ENCODE measurements at places on chromosomes 13 and 19.

GRCh38 chr19:51809787-51810186 is 14.8 kb downstream of the FPR3 start:
- no peak for DNase-seq

DNA sequence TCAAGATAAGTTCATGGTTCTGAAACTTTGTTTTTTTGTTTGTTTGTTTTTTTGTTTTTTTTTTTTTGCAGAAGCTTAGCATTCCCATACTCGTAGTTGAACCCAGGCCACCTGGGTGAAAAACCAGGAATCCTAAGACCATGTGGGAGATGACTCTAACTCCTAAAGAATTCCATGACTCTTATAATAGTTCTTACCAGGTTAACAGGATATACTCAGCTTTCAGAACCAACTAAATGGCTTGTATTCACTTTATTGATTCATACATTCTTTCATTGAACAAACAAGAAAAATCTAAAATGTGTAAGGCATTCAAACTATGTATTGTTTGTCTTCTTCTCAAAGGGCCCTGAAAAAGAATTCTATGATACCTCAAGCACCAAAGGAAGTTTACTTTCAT is 40.5 kb upstream of the KLF5 start:
- DNase-seq = peak; percentile 15

DNA sequence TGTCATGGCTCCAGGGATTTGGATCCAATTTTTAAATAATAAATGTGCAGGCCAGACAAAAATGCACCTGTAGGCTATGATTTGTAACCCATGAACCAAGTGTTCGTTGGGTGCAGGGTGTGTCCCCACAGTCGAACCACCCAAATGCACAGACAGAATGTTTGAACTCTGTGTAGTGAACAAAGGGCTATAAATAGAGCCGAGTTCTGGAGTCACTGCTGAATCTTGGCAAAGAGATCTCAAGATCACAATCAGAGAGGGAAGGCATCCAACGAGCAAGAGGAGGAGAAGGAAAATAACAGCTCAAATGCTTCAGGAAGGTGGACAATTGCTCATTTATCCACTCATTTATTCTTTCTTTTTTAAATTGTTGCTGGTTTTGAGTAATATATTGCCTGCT is 547.9 kb downstream of the FGF9 start:
- DNase-seq = no peak

DNA sequence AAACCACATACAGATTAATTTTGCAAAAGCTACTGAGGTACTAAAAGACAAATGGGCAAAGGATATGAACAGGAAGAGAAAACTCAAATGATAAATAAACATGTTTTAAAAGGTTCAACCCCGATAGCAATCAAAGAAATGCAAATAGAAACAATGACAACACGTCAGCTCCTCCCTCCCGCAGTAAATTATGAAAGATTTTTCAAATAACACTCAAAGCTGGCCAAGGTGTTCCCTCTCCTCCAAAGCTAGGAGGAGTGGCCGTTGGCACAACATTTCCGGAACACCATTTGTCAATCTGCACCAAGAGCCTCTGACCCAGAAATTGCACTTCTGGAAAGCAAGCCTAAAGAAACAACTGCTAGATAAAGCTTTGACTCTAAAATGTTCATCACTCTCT is 28.3 kb downstream of the INSR start:
- DNase-seq = no peak

DNA sequence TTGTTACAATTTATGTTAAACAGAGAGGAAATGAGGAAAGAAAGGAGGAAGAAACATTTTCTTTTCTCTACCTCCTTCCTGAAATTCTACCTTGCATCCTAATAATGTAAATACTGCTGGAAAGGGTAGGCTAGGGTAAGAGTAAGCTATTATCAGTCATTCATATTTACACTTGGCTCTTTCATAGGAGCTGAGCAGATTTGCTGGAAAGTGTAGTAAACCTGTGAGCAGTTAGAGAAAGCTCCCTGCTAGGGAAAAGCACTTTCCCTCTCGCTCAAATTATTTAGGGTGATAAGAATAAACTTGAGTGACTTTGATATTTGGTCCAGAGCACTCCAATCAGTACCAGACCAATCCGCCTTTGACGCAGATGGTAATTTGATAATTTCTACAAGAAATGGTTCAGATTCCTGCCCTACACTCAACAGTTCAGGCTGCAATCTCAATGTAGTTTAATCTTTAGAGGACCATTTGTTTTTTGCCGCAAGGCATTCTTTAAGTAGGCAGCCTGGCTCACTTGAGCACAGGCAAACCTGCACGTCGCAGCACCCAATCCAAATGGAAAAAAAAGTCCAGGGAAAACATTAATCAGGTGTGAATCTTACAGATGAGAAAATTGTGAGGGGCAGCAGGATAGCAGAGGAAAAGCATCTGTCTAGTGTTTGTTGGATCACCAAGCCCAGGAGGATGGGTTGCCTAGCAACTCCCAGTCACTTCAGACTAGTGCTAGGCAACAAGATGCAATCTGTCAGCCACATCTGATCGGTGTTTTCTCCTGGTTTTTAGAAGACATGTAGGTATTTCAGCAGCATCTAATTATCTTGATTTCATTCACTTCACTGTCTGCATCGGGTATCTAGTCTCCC is 68.6 kb upstream of the KL start:
- no peak for DNase-seq

GRCh38 chr19:2227415-2228156 is 8.5 kb downstream of the PLEKHJ1 start:
- DNase-seq = no peak

- no peak for DNase-seq
These were observed 332.0 kb downstream of the GPC6 start for GRCh38 chr13:93558637-93559036.

DNA sequence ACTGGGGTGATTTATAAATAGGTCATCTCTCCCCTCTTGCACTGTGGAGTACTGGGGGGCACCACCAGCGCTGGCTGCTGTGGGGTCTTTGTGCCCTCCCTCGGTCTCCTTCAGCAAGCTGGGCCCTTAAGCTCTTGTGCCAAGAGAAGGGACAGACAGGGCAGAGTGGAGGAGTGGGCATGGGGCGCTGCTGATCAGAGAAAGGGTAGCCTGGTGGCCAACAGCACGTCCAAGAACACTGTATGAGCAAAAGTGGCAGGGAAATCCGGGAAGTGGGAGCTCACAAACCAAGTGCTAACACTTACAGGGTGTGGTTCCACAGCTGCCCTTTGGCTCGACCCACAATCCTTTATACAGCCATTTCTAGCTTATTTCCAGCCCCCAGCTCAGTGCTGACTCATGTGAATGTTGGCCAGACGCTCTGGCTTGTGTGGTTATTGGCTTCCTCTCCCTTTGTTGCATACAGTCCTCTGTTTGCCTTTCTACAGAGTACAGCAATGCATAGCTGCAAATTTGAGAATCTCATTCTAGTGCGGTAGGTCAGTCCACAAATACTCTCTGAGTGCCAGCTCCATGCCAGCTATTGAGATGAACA is 298.8 kb downstream of the SHISA2 start:
- DNase-seq = peak; percentile 71

- peak; percentile 77 for DNase-seq
These were observed 722 bp downstream of the COLGALT1 start for GRCh38 chr19:17555929-17556813.

DNA sequence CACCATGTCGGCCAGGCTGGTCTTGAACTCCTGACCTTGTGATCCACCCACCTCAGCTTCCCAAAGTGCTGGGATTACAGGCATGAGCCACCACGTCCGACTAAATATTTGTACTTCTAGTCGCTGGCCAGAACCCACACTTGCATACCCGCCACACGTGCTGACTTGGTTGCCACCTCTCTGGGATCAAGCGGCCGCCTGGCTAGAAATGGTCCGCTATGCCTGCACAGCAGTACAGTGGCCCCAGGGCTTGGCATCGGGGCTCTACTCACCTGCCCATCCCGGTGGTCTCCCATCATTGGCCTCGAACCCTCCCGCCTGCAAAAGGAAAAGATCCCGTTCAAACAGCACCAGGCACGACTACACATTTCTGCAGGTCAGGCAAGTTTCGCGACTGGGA is 23.7 kb upstream of the TINCR start:
- no peak for DNase-seq

DNA sequence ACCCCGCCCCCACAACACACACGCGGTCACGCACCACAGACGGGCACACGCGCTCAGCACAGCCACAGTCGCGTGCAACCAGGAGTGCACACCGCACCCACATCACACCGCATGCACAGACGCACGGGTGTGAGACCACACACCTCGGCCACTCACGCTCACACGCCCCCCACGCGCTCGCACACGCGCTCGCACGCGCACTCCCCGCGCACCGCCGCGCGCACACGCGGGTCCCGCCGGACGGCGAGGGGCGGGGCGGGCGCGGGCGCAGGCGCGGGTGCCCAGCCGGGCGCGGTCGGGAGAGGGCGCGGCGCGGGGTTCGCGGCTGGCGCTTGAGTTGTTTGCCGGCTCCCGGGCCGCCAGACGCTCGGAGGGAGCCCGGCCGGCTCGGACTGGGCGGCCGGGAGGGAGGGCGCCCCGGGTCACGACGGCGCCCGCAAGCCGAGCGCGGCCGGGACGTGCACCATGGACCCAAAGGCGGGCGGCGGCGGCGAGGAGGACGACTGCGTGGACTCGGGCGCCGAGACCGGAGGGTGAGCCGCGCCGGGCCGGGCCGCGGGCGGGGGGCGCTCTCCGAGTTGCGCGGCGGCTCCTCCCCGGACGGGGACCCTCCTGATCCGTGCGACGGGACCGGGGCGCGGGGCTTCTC is at the start of gene FAM124A:
FAM124A (plus strand) TSS at position 362 of the 649 bp plus-strand sequence; CDS start at position 466, 104 bp downstream.
- peak; percentile 45 for DNase-seq

DNA sequence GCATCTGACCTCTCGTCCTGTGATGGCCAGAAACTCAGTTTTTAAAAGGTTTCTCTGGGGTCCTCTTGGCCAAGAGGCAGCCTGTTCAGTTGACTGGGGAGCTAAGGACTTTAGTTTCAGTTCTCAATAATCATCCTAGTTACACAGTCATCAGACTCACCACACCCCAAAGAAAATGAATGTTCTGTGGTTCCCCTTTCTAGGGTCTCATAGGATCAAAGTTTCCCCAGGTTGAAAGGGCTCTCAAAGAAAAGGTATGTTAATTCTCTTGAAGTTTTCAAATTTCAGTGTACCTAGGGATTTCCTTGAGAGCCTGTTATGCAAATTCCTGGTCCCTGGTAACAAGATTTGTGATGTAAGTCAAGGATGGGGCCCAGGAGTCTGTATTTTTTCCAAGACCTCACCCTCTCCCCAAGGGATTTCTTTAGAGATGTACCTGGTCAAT is 94.9 kb downstream of the FAM216B start:
- no peak for DNase-seq

DNA sequence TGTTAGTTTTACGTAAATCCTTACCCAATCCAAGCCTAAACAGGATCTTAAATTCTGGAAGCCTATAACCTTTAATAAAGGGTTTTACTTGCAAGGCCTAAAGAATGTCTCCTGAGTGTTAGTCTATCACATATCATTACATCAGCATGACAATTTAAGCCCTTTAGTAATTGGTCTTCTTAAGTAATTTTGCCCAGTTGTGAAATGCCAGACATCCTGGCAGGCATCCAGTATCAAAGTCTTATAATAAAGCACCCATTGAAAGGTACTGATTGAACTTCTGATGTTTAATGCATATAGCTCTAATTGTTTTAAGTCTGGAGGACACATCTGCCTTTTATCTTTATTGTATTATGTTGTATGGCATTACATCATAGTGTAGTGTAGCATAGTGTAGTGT is 1078.9 kb downstream of the SLITRK1 start:
- DNase-seq = no peak

- peak; percentile 65 for DNase-seq
These were observed 1340.8 kb downstream of the PCDH9 start for GRCh38 chr13:65889368-65889767.

DNA sequence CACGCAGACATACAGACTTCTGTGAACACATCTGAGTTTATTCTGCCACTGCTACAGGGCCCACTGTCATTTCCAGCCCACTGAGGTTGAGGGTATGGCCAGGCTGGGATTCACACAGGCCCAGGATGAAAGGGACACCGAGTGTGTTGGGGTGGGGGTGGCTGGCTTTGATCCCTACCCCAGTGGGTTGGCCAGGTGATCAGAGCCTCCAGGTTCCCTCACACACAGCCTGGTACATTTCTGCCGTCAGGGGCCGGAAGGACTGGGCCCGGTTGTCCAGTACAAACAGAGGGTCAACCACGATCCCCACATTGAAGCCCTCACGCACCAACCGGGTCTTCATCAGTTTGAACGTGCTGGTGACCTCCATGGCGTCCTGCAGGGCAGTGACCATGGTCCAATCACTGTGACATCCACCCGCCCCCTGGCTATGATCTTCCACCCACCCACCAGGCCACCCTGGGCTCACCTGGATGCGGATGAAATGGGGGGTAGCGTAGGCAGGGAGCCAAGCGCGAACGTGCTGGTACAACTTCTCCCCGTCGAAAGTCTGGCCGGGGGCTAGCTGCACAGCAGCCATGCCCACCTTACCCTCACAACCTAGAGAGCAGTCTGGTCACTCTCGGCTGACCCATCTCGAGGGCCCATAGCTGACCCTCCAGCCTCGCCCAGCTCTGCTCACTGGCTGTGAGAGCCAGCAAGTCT is 13.3 kb downstream of the SLC27A5 start:
- no peak for DNase-seq

GRCh38 chr13:75326173-75327134 is 155.5 kb downstream of the TBC1D4 start:
- no peak for DNase-seq

- no peak for DNase-seq
These were observed 17.4 kb downstream of the ZNF579 start for GRCh38 chr19:55563261-55563690.

GRCh38 chr13:95264225-95264624 is 37.0 kb downstream of the ABCC4 start:
- no peak for DNase-seq

DNA sequence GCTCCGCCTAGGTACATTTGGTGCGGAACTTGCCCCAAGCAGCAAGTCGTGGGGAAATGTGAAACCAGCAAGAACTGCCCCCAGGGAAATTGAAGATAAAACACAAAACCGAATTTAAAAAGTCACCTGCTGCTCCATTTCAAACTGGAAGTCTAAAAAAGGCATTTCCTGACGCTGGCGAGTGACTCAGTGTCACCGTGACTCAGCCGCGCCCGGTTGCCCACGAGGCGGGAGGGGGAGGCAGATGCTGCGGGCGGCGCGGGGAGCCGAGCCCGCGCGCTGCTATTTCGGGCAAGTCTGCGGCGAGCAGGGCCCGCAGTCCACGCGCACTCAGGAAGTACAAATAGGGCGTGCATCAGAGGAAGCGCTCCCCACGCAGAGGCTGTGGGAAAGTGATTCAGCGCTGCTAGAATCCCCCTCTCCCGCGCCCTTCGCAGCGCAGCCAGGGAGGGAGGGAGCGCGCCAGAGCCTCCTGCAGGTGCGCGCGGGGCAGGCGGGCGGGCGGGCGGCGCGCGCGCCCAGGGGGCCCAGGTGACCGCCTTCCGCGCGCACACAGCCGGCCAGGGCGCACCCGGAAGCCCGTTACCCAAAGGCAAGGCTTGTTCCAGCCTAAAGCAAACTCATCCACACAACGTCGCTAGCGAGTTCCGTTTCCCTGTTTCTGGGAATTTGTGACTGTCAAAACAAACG is 168.8 kb downstream of the COL4A1 start:
- peak; percentile 88 for DNase-seq

DNA sequence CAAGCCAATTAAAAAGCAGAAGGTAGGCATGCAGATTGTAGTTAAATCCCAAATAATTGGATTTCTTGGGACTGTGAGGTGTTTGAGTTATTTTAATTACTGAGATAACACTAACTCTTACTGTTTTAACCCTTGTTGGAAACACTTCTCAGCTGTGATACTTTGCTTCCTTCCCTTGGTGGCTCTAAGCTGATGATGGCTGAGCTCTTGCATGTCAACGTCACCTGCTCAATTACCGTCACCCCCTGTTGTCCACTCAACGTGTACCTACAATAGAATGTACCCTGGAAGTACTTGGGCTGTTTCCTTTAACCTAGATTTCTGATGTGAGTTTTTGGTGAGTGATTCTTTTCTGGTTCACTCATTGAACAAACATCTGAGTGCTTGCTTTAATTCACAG is 303.4 kb downstream of the SLC7A1 start:
- DNase-seq = no peak
